ENCODE measurements at places on chromosomes 6 and 20.

DNA sequence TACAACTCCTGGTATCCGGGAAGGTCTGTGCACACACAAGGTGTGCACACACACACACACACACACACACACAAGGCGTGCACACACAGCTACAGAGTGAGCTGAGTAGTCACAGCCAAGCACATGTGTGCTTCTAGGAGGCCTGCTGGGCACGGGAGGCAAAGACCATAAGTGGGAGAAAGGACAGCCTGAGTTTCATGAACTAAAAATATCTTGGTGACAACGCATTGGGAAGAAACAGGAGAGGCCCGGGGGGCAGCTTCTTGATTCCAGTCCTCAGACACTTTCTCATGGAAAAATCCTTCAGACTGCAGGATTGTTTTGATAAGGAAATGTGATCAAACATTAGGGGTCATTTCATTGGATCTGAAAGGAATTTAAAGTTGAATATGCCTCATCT lies 2.6 kb downstream of the TRAF3IP2 start:
- peak; percentile 71 for DNase-seq

DNA sequence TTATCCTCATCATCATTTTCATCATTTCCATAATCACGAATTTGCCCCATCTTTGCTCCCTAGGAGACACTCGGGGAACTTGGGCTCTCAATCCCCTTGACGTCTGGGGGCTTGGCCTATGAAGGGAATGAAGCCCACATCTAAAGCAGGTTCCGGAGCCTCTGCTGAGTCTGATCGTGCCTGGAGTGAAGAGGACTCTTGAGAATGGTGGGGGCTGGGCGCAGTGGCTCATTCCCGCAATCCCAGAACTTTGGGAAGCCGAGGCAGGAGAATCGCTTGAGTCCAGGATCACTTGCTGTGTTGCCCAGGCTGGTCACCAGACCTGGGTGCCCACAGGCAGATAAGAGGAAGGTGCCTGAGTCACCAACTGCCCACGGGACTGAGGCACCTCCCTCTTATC lies 114.5 kb downstream of the SYCP2 start:
- DNase-seq: peak; percentile 31

DNA sequence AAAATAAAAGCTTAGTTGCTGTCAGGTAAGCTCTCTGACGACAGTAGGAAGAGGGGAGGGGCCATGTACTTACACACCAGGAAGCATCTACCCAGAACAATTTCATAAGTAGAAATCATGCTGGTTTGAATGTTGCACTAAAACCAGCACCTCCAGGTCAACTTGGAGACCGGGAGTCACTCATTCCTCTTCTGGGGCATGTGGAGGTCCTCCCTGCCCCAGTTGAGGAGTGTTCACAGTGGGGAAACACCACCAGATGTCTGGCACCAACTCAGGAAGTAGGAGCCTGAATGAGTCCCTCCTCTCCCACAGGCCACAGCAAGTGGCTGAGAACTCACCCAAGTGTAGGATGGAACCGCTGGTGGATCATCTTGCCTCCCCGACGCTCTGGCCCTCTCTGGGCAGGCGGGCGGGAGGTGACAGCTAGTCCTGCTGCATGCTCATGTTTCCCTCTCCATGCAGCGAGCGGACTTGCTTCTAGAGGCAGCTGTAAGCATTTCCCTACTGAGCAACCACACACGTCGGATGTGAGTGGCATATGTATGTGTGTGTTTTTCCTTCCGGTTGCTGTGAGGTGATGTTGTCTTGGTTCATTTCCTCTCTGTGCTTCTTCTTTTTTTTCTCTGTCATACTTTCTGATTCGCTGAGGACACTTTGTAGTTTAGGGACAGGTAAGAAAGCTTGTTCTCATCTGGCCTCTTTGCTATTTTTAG lies 149.5 kb upstream of the NEDD9 start:
- DNase-seq: no peak

DNA sequence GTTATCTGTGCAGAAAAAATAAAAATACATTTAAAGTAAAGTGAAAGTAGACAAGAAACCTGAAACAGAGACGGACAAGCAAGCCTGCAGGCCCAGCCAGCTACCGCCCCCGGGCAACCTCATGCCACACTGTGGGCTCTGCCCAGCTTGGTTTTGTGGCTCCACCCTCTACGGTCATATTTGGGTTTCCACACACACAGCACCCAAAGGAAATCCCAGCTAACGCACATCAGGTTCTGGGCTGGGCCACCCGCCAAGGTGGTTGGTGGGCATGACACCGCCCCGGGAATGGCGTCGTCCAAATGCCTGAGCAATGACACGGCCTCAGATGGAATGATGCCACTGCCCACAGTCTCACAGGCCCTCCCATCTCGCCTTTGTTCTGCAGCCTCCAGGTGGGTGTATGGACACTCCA lies 22.9 kb downstream of the FAM110A start:
- DNase-seq: no peak

GRCh38 chr20:9068233-9068801 lies 570 bp upstream of the PLCB4 start:
- no peak for DNase-seq

DNA sequence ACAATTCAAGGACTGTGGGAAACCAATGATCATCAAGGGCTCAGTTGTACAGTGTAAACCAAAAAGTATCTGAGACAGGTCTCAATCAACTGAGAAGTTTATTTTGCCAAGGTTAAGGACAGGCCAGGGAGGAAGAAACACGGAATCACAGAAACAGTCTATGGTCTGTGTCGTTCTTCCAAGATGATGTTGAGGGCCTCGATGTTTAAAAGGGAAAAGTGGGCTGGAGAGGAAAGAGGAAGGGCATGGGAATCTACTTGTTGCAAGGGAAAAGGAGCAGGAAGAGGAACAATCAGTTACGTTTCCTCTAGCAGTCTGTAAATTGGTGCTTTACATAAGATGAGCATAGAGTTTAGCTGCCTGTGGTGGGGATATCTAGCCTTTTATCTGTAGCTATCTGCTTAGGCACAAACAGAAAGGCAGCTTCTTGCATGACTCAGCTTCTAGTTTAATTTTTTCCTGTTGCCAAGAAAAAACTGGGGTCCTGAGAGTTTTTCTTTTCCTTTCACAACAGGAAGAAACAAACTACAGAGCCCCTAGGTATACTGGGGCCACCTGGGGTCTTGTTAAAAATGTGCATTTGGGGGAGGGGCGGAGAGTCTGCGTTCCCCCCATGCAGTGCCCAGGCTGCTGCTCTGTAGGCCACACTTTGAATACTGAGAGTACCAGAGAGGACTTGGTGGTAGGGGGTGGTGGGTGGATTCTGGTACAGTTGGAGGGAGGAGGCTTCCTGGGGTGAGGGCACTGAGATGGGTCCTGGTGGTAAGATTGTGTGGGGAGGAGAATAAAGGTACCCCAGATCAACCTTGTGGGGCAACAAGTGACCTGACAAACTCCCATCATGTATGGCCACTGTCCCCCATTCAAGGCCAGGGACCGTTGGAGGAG lies 35.3 kb upstream of the EZR start:
- no peak for DNase-seq

GRCh38 chr20:3904857-3905256 lies 15.7 kb downstream of the PANK2 start:
- no peak for DNase-seq

DNA sequence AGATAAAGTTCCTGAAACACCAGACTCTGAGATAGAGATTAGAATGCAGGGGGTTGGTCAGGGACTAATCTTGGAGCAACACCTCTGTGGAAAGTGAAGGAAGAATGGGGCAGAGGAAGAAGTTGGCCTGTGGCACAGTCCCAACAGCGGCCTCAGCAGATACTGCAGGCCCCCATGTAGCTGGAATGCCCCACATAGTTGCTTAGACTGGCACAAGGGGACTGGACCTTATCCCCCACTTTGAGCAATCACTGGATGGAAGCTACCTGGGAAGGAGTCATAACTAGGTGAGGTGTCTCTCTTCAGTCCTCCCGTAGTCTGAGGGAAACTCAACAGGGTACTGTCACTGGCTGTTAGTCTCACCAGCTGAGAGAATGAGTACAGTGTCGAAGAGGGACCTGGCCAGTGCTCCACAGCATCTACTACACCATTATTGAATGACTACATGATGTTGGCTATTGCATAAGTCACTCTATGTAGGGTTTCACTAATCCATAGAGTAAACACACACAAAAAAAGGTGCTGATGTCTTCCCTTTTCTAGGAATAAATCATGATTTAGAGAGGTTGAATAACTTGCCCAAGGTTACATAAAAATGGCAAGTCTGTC lies 47.5 kb downstream of the ADGRG6 start:
- no peak for DNase-seq

DNA sequence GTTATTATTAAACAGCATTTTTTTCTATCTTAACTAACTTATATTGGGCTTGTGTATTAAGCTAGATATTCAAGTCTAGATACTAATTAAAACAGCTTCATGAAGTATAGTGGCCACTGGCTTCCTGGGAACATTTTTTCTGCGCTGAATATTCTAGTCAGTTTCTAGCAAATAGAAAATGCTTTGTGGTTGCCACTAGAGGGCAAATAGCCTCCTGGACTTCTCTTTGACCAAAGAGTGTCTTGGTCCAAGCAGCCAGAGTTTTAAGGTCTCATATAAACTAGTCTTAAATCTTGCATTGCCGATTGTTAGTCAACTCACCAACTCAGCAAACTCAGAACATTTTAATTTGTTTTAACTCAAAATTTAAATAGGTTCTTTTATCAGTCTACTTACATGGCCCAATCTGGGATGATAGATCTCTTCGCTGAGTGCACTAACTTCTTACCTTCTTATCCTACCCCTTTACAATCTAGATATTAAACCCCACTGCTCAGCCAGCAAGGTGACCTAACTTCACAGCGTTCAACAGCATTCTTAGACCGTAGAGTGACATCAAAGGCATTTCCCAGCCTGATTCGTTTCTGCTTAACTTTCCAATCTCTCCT lies 24.6 kb upstream of the ID4 start:
- no peak for DNase-seq

GRCh38 chr6:7750197-7750596 lies 24.3 kb downstream of the BMP6 start:
- DNase-seq: no peak
